ENCODE measurements at places on chromosomes 3 and 15.

DNA sequence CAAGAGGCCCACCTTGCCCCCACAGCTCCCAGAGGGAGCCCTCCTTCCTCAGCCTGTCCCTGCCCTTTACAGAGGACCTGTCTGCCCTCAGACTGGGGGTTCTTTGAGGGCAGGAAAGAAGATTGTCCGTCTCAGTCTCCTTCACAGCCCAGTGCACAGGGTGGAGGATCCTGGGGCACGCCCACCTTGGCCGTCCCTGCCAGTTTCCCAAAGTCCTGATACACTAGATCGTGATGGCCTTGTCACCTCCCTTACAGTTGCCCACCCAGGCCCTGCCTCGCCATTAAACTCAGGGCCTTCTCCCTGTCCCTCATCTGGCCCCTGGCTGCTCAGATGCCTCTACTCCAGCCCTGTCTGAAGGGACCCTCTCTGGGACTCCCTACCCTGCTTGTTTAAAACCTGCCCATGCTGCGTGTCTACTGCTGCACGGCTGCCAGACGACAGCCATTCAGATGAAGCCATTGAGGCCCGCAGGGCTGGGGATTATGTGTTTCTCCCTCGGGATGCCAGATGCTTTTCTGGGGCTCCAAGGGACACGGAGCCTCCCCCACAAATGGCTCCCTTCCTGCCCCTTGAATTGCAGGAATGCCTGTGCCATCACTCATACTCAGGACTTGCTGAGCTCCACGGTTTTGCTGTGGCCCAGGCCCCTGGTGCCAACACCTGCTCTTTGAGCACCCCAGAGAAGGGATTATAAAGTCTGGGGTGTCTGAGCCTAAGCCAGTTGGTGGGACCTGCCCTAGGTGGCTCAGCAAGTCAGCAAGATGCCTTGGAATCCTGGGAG is 27.8 kb downstream of the ACSBG1 start:
- no peak for DNase-seq

DNA sequence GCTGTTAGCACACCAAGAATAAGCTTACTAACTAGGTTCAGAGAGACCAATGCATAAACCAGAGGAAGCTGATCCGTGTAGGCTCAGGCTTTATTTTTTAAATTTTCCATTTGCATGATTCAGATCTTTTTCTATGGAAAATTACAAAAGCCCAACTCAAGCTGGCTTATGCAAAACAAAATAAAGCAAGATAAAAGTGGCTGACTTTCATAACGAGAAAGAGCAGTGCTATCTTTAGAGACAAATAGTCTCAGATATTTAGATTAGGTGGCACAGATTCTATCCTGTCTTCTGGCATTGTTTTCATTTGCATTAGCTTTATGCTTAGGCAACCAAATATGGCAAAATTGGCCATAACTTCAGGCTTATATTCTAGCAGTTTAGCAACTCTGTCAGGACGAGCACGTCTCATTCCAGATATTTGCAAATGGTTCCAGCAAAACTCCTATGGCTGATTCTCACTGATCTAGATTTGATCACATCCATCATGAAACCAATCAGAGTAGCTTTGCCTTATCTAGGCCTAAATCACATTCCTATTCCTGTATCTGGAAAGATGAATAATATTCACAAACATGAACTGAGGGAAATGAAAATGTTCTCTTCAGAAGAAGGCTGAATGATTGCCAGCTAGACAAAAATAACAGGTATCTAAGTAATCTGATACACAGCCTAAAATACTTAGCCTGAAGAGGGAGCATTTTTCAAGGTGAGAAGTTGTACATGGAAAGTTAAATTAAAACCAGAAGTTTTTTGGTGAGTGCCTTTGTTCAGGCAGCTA is 216.4 kb upstream of the DPPA4 start:
- DNase-seq, result no peak

- no peak for DNase-seq
Observed at GRCh38 chr3:159260049-159260662, 458.3 kb downstream of the MFSD1 start.

DNA sequence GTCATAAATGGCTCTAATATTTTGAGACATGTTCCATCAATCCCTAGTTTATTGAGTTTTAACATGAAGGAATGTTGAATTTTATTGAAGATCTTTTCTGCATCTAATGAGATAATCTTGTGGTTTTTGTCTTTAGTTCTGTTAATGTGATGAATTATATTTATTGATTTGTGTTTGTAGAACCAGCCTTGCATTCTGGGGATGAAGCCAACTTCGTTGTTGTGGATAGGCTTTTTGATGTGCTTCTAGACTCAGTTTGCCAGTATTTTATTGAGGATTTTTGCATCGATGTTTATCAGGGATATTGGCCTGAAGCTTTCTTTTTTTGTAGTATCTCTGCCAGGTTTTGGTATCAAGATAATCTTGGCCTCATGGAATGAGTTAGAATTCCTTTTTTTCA is 72.0 kb upstream of the CD96 start:
- no peak for DNase-seq

- DNase-seq, result no peak
Observed at GRCh38 chr3:64561325-64561843, 126.4 kb downstream of the ADAMTS9 start.

DNA sequence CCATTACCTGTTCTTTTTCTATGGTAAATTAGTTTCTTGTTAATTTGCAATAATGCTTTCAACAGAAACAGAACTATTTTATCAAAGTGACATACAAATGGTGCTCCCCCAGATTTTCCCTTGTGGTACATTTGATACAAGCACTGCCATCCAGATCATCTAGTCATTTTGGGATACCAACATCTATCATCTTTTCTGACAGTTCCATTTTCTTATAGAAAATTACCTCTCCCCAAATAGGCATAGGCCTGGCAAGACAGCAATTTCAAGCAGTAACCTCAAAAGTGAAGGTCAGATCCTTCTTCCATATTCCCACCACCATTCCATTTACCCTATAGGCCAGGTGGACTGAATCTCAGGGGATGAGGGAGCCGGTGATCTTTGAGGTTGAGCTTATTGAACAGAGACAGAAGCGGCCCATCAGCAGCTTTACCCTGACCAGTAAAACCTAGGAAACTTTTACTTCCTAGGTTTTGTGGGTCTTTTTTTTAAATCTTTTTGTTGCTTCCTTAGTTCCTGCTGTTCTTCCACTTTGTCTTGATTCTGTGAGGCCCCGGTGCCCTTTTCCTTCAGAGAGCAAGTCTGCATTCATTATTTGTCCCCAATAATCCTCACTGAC is 3.1 kb upstream of the PLD1 start:
- no peak for DNase-seq

Data from activated T-helper 1 cell treated with anti-CD3 and anti-CD28 coated beads, Interleukin-2, amount 50 U/mL, for 16 hours (primary cell).